ENCODE measurements at places on chromosomes 1 and 21. TPM values are rescaled to one million over a fixed set of nuclear protein-coding genes. Genes with fewer than 3 reads are reported as not detected.

DNA sequence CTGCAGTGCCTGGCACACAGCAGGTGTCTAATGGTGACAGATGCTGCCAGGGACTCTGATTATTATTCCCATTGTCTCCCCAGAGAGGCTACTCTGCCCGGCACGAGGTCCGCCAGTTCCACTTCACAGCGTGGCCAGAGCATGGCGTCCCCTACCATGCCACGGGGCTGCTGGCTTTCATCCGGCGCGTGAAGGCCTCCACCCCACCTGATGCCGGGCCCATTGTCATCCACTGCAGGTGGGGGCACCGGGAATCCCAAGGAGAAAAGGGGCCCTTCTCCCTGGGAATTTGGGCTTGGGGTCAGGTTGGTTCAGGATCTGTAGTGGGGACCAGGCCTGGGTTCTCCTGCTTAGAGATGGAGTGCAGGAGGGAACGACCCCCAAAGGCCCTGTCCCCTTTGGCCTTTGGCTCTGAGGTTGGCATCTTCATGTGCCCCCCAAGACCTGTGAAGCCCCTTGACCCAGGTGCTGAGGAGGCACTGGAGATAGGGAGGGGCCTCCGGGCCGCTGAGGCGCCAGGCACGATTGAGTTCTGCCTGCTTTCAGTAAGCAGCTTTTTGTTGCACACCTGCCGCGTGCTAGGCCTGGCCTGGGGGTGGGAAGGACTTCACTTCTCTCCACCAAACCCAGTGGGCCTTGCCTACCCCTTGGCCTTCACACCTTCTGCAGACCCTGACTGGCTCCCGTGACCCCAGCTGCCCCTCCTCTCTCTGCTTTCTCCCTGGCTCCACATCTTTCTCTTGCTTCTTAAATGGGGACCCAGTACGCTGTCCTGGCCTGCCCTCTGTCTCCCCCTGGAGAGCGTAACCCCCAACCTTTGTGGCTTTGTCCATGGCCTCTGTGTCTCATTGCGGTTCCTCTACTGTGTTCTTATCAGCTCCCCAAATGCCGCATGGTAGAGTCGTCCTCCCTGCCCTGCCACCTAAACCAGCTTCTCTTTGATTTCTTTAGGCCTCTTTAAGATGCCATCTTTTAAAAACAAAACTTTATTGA is 76.4 kb downstream of the PTPRU start:
- DNase-seq: no peak

GRCh38 chr1:155241069-155241679 is 14.1 kb downstream of the ENTREP3 start:
- DNase-seq: peak; percentile 73

DNA sequence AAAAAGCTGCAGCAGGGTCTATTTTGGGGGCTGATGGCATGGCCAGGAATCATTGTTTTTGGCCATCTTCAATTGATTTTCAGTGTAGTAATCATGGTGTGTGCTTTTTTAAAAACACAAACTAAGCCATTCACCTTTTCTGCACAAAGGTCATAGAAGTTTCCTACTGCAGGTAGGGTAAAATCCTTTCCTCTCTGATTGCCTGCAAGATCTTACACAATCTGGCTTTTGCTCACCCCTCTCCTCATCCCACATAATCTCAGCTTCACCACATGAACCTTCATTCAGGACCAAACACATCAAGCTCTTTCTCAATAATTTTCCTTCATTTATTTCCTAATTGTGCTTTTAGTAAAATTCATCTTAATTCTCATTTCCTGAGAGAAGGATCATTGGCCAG is 38.3 kb upstream of the GBP5 start:
- no peak for DNase-seq

ZC3H12A gene
- 1.9 TPM for polyA plus RNA-seq

ZYG11A gene
- polyA plus RNA-seq: 0.16 TPM

Measured in right lung (tissue), 10 donors.